ENCODE measurements at places on chromosomes 4 and X.

DNA sequence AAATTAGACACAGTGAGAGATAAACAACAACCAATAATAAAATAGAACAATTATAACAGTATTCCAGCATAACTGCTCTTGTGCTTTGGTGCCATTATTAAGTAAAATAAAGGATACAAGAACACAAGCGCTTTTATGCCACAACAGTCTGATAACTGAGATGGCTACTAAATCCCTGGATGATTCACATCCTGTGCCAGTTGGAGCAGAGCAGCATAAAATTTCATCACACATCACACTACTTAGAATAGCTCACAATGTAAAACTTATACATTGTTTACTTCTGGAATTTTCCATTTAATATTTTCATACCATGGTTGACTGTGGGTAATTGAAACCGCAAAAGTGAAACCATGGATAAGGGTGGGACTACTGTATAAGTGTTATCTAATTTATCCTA lies 399.9 kb upstream of the CNKSR2 start:
- DNase-seq = no peak

GRCh38 chr4:34289489-34289888 lies 1954.8 kb downstream of the ARAP2 start:
- no peak for DNase-seq

- DNase-seq = no peak
These were observed 10.9 kb upstream of the PCDH18 start for GRCh38 chr4:137543198-137543597.

DNA sequence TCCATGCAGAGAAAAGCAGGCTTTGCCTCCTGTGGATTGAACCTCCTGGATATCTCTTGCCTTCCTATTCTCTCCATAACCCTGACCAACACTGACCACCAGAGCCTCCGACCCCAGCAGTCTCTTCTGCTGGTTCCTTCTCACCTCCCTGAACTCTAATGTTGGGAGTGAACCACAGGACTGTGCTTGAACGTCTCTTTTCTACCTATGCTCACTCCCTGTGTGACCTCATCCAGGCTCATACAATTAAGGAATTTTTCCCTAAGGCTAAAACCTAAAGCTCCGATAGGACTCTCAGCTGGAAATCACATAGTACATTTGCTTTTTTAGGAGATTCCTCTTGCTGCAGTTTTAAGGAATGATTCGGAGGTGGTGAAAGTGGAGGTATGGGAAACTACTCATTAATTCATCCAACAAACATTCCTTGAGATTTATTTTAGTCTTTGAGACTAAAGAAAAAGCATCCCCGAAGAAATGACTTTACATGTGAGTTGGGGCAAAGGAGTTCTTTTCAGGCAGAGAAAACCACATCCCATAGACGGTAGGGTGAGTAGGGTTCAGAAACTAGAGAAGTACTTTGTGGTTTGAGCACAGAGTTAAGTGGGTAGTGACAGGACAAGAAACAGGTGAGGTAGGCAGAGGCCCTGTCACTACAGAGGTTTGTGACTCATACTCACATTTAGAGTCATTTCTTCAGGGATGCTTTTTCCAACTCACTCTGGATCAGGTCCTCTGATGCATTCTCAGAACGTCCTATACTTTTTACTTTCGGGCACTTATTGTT lies 30.8 kb downstream of the NDNF start:
- DNase-seq = no peak

DNA sequence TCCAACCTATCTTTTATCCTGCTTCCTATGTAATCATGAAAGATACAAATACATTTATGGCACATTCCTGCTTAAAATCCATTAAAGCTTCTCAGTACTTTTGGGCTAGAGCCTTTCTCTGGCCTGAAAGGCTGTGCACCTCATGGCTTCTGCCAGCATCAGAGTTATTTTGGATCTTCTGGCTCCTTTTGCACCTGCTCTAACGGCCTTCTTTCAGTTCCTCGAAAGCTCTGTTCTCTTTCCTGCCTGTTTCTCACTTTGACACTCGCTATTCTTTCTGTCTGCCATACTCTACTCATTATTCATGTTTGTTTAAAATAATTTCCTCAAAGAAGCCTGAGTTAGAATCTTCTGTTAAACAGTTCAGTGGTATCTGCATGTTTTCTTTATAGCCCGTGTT lies 86.0 kb downstream of the LRP2BP start:
- no peak for DNase-seq

DNA sequence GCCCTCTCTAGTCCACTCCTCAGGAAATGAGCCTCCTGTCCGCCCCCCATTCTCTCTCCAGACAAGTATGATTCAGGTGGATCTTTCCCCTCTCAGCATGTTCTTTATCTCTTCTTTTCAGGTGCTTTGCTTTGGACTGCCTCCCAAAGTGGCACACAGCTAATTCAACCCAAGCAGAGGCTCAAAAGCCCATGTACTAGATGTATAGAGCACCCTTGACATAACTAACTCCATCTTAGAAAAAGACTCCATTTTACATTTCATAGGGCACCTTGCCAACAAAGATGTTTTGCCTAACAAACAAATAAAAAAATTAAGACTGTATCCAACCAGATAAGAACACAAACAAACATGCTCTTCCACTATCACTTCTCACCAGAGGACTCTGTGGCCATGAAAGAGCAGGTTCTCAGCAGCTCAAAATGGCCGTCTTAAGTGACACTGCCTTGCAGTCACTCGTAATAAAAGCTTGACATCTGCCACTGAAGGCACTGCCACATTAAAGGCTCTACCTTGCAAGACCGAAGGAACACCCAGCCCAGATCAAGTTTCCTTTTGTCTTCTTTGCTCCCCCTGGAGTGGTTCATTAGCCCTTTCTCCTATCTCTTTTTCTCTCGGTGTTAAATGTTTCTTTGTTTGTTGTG lies 84.9 kb upstream of the TAB3 start:
- no peak for DNase-seq

DNA sequence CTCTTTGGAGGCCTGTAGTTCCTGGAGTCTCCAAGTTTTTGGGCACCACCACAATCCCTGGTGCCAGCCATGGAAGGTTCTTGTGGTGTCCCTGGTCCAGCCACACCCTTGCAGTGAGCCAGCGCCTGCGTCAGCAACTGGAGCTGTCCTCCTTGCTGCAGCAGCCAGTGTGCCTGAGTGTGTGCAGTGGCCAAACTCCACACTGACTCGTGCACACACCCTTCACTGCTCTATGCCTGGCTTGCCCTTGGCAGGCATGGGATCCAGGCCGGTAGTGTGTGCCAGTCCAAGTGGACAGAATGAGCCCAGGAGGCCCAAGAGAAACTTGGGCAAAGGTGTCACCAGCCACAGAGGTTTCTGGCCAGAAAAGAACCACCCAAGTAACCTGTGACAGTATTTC lies 1074.0 kb downstream of the PCDH18 start:
- DNase-seq = no peak

DNA sequence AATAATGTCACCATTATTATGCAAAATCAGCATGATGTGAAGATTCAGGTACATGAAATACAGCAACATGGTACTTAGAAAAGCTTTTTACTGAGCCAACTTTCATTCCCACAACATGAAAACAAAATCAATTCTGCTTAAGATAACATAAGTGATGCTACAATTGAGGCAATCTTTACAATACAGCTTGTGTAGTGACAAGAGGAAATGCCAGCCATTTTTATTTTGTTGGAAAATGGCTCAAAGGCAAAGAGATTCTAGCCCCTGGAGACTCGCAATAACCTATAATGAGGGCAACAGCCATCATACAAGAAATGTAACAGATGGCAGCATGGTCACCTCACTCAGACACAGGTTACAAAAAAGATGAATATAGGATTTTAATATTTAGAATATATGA lies 560.4 kb downstream of the SPOCK3 start:
- DNase-seq = no peak

DNA sequence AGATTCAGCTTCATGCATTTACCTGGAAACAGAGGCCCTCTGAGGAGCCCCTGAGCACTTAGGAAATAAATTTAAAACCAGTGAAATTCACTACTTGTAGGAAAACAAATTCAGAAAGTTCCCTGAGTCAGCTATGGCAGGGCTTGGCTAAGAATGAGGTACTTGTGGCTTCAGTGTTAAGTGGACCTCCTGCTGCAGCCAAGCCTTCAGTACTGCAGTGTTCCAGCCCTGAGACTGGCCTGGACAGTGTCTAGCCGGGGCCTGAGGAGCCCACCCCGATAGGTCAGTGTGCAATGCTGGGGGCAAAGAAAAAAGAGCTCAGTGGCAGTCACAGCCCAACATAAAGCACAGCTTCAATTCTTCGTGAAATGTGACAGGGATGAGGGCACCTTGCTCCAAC lies 41.9 kb downstream of the F11 start:
- no peak for DNase-seq

DNA sequence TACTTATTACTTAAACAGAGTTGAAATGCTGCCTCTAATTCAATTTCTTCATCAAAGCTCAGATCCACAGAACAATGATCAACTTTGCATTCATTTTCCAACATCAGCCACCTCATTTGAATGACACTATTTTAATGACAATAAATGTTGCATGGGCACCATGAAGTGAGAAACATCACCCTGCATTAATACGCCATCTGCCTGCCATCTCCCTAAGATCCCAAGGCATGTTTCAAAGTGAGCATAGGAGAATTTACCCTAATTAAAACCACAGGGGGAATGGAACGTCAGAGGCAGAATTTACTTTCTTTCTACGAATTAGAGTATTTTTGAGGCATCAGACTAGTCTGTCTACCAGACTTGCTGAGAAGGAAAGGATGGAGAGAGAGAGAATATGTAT lies 32.7 kb downstream of the NEXMIF start:
- DNase-seq = no peak

DNA sequence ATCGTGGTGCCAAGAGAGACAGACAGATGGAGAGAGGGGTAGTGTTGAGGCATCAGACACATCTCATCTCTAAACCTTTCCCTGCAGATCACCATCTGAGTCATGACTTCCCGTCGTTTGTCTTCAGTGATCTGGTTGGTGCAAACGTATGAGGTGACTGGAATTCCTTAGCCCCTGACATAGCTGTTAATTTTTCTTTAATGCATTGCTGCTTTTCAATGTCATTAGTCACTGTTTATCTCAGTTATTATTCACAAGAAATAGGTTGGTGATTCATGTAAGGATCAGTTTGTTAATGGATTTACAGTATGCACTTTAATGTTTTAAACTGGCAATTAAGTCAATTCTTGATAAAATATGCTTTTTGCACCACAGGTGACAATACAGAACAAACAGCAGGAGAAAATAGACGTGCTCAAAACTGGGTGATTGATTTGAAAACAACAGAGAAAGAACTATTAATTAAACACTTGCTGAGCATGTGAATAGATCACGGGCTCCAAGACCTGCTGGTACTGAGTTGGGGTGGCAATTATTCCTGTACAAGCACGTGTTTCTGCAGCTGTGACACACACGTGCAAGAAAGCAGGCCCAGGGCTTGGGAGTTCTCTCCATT lies 1.3 kb upstream of the TMEM154 start:
- no peak for DNase-seq

DNA sequence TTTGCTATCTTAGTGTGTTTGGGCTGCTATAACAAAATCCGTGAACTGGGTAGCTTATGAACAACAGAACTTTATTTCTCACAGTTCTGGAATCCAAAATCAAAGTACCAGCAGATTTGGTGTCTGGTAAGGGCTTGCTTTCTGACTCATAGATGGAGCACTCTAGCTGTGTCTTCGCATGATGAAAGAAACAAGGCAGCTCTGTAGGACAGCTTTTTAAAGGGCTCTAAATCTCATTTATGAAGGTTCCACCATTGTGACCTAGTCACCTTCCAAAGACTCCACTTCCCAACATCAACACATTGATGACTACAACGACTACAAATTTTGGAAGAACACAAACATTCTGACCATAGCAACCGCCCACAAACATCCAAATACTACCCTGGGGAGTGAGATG lies 158.6 kb upstream of the LCORL start:
- DNase-seq = no peak

DNA sequence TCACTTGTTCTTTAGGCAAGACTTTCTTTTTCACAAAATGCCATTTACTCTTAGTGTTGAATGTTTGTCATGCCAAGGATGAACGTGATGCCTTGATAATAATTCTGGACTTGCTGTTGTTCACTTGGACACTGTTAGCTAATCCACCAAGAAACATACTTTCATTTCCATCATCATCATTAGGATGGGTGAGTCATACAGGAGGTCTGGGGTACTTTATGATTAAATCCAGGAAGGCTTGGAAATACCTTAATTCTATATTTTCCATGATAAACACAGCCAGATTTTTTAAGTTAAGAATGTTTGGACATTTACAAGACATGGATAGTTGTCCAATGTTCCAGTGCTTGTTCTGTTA lies 260.7 kb upstream of the GIMD1 start:
- no peak for DNase-seq

DNA sequence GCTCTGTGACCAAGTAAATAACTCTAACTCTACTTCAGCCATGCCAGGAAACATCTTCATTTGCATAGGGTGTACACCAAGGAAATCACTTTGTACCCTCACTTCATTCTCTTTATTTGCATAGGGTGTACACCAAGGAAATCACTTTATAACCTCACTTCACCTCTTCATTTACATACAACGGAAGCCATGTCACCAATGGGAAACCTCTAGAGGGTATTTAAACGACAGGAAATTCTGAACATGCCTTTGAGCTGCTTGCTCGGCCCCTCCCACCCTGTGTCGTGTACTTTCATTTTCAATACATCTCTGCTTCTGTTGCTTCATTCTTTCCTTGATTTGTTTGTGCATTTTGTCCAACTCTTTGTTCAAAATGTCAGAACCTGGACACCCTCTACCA lies 848.1 kb upstream of the FRG1 start:
- no peak for DNase-seq

DNA sequence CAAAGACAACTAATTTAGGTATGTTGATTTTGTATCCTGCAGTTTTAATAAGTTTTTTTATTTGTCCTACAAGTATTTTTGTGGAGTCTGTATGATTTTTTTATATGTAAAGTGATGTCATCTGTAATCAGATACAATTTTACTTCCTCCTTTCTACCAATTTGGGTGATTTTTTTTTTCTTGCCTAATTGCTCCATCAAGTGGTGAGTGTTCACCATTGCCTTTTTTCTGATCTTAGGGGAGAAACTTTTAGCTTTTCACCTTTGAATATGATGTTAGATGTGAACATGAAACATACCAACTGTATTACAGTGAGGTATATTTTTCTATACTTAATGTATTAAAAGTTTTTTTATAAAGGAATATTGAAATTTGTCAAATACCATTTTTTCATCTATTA lies 362.3 kb downstream of the PABPC4L start:
- no peak for DNase-seq

GRCh38 chr4:78355306-78355705 lies 196.3 kb upstream of the ANXA3 start:
- DNase-seq = no peak

- DNase-seq = no peak
These were observed 32.3 kb upstream of the KDR start for GRCh38 chr4:55157559-55158277.

GRCh38 chr4:184885602-184886001 lies 59.8 kb upstream of the ACSL1 start:
- DNase-seq = no peak

- DNase-seq = no peak
These were observed 63.0 kb upstream of the AGA start for GRCh38 chr4:177505171-177505615.

DNA sequence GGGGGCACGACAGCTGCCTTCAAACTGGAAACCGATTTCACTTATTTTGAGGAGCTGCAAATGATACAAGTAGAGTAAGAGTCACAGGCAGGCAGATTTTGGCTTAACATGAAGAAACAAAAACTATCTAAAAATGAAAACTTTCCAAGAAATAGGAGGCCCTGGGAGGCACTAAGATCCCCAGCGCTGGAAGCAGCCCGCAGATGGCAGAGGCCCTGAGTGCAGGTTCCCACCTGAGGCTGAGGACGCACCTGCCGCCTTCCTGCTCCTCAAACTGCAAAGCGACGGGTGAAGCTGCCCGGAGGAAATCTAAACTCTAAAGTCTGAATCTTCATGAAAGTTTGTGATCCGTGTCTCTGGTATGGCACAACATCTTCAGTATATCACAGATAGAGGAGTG lies 138.7 kb downstream of the AFAP1 start:
- DNase-seq = no peak
